Activated CD4-positive, alpha-beta T cell treated with anti-CD3 and anti-CD28 coated beads, Interleukin-2, amount 10 ng/mL, durations not matched to agents 7 days and 5 days (primary cell): ENCODE measurements at places on chromosomes 2 and 18.

GRCh38 chr2:65557616-65558573, 125.5 kb upstream of the SPRED2 start:
- DNase-seq = no peak

GRCh38 chr2:128799284-128799552, 480.6 kb upstream of the HS6ST1 start:
- DNase-seq = no peak

DNA sequence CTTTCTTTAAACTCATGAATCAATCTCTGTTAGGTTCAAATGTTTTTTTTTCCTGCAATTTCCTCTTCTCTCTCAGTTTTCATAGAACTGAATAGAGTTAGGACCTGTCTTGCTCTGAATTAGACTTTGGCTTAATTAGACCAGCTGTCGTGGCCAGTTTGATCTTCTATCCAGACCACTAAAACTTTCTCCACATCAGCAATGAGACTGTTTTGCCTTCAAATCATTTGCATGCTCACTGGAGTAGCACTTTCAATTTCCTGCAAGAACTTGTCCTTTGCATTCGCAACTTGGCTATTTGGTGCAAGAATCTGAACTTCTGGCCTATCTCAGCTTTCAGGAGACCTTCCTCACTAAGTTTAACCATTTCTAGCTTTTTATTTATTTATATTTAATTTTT, 2002.2 kb upstream of the PIK3C3 start:
- DNase-seq = no peak

DNA sequence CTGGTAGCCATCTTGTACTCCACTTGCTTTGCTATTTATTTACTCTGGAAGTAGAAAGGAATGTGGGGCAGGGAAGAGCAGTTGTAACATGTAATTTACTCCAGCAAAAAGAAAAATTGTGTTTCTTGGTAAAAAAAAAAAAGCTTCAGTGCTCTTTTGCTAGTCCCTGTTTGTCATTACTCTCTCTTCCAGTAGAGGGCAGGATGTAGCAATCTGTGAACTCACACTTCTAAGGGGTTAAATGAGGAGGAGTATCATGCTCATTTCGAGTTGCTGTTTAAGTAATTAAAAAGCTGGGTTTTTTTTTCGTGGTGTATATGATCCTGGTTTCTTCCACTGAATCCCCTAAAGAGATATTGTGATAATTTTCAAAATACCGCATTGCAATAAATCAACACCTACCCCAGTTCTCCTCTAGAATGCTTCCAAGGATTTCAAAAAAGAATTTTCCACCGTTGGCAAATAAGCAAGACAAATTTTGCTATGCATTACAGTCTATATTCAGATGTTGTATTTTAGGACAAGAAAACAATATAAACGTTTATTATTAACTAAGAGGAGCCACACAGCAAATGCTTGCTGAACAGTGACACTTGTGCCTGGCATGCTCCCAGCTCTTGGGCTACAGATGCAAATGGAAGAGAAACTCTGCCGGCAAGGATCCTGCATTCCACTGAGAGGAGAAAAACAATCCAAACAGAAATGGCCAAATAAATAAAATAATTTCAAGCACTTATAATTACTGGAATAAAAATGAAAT, 261.6 kb downstream of the ASXL3 start:
- no peak for DNase-seq

DNA sequence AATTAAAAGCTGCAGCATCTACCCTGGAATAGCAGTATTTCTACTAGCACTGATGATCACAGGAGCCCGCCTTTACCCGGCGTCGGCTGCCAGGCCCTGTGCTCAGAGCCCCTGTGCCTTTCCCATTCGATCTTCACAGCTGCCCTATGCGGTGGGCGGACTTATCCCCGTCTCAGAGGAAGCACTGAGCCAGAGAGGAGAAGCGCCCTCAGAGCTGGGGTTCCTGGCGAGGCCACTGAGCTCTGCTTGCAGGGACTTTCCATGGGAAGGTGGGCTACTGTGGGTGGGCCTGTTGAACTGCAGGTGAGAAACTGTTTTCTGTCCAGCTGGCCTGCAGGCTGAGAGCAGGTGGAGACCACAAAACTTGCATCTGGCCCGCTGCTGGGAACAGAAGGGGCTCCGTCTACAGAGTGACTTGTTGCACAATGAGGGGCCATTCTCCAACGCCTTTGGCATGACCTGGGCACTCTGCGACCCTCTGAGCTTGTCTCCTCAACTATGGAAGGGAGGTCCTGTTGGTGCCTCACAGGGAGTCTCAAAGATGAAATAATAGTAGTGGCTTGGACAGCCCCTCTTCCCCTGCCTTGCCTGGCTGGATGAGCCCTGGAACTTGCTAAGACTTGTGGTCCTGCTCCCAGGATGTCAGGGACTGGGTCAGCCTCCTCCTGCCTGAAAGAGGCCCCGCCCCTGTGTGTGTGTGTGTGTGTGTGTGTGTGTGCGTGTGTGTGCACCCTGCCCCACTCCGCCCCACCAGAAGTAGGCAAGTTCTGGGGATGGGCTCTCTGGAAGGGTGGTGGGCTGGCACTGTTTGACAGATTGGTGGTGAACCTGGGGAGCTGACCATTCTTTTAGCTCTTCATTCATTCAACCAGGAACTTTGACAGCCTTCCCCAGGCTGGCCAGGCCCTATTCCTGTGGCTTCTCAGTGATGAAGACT, 32.7 kb downstream of the GLI2 start:
- DNase-seq = no peak

GRCh38 chr2:103898561-103898960, 955.4 kb upstream of the POU3F3 start:
- no peak for DNase-seq

DNA sequence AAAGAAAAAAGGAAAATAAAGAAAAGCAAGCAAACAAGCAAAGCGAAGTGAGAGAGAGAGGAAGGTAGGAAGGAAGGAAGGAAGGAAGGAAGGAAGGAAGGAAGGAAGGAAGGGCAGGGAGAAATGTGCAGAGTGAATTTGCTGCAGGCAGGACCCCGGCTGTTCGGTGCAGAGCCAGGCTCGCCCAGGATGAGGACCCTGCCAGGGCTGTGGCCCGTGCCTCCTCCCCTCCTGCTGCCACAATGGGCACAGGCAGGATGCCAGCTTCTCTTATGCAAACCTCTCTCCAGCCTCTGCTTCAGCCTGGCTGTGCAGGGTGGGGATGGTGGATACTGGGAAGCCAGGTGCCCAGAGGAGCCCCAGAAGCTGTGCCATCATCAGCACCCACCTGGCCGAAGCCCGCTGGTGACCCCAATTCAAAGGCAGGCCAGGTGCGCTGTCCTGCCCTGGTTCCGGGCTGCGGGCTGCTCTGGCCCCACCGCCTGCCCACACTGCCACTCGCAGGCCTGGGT, 3.2 kb downstream of the GPR17 start:
- DNase-seq = no peak

GRCh38 chr2:85152895-85153294, 19.7 kb downstream of the TCF7L1 start:
- DNase-seq = no peak

GRCh38 chr18:26228562-26229260, 2.5 kb downstream of the TAF4B start:
- DNase-seq = no peak

- DNase-seq = no peak
Observed at GRCh38 chr2:86065512-86065911, 40.2 kb downstream of the POLR1A start.

DNA sequence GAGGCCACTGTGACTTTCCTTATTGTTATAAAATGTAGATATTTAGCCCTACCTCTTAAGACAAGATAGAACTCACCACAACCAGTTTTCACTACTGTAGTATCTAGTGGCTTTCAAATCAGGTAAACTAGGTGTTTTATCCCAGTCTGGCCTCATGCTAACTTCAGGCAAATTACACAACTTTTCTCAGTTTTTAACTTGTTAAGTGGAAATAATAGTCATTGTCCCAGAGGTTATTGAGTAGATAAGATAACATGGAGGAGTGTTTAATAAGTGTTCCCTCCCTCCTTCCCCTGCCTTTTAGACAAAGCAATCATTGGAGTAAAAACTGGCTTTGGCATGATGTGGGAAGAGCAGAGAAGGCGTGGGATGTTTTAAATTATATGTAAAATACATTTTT, 27.3 kb downstream of the ANXA4 start:
- no peak for DNase-seq

DNA sequence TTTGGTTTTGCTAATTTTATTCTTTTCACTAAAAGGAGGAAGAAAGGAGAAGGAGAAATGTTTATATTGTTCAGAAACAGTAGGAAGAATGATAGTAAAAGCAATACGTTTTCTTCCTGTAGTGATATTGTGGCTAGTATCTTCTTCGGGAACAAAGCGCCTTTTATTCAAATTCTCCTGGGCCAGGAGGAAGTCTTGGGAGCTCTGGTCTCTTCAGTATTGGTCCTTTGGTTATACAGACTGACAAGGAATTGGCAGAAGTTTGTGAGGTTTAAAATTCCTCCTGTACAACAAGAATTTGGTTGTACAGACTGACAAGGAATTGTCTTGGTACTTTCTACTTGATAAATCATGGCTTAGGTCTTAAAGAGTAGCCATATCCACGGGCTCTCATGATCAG, 9.9 kb downstream of the GIGYF2 start:
- DNase-seq = no peak

DNA sequence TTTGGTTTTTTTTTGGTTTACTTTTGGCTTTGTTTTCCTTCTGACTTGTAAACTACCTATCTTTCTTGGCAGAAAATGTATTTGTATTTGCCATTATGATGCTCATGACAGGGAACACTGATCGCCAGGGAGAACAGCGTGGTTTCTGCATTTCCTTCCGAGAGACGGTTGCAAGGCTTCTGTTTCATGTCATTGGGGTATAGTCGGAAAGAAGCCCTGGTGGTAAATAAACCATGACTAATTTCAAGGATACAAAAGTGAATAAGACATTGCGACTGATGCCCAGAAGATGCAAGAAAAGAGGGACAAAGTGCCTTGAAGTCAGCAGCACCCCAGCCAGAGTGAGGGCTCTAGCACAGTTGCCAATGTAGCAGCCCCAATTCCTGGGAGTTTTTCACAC, 4.2 kb upstream of the CAPN14 start:
- DNase-seq = no peak

GRCh38 chr2:203743441-203743981, 37.1 kb downstream of the CD28 start:
- DNase-seq = no peak
